ENCODE measurements at places on chromosomes 4 and X. TPM values are rescaled to one million over a fixed set of nuclear protein-coding genes. Genes with fewer than 3 reads are reported as not detected.

- DNase-seq = peak; percentile 46
These were observed 56.9 kb downstream of the ACOX3 start for GRCh38 chr4:8383451-8384160.

DNA sequence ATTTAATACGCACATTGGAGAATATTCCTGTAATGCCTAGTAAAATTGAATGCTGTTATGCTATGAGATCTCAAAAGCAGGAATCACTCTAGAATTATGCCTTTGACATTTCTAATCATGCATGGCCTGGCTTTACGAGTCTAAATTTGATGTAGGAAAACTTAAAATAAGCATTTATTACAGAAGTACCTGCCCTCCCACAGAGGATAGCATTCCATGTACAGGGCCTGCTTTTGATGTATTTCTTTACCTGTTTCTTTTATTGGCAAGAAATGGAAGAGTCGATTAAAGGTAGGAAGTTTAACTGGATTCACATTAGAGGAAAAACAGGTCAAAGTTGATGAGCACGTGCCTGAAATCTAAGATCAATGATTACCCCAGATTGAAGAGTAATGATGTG, 219.5 kb downstream of the PCDH7 start:
- DNase-seq = no peak

SSX3 gene
- total RNA-seq = not detected

- DNase-seq = no peak
These were observed 14.9 kb upstream of the TCEANC start for GRCh38 chrX:13638021-13638420.

GRCh38 chr4:107747748-107748486, 27.9 kb upstream of the PAPSS1 start:
- no peak for DNase-seq

NXF2B gene
- 1.0 TPM for total RNA-seq

DNA sequence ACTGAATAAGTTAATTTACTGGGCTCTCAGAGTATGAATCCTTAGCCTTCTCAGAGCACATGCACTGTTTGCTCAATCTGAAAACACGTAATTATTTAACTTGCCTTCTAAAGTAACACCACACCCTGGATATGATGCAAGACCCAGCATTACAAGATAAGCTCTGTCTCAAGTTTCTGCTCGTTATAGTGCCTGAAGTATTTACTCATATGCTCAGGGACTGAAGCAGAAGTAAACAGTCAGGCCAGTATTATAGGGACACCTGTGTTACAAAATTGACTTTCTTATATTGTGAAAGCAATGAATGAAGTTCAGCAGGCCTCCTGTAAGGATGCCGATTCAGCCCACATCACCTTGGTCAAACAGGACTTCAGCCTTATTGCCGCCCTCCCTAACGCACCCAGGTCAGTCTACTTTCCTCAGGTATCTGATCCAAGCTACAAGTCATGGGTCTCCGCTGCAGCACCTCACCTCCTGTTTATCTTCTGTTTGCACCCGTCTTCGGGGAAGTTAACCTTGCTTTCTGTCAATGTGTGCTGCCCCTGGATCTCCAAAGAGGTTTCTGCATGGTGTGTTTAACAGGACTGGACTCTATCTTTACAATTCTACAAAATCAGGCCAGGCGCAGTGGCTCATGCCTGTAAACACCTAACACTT, 42.8 kb upstream of the KLF3 start:
- DNase-seq = no peak

KIAA1210 gene
- total RNA-seq = not detected

CCKAR gene
- not detected for total RNA-seq

DNA sequence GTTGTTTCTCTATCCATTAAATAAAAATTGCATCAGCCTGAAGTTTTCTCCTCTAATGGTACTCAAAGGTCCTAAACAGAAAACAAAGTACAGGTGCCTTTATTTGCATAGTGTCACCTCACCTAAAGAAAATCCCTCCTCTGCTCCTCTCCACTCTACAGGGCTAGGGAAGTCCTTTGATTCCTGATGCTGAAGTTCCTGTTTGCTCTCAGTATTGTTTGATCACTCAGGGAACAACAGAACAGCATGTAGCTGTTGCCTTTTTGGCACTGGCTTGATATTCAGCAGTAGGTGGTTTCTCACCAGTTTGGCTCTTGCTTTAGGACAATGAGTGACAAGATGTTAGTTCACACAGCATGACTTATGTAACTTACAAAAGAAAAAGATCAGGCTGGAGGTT, 156.2 kb upstream of the SLC7A11 start:
- DNase-seq = no peak

STARD8 gene
- total RNA-seq = 36.5 TPM

GRCh38 chrX:20442597-20442996, 175.9 kb upstream of the RPS6KA3 start:
- DNase-seq = peak; percentile 88
